ENCODE measurements at places on chromosomes 7 and 10.

- DNase-seq = no peak
These were observed 146.7 kb downstream of the WNT2 start for GRCh38 chr7:117176206-117176605.

DNA sequence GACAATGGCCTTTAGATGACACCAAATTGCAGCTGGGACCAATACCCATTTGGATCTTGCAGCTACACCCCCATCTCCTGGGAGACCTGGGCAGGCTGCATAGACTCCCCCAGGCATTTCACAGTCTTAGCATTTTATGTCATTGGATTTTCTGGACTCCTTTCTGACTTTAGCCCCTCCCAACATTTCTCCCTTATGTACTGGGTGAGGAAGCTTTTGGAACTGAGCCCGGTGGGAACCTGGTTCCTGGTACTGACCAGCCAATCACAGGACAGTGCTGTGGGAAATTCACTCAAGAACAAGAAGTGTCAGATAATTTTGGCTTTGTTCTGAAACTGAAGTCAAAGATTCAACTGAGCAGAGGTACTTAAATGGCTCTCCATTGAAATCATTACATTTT is 177.7 kb downstream of the ACTR3B start:
- DNase-seq = no peak

DNA sequence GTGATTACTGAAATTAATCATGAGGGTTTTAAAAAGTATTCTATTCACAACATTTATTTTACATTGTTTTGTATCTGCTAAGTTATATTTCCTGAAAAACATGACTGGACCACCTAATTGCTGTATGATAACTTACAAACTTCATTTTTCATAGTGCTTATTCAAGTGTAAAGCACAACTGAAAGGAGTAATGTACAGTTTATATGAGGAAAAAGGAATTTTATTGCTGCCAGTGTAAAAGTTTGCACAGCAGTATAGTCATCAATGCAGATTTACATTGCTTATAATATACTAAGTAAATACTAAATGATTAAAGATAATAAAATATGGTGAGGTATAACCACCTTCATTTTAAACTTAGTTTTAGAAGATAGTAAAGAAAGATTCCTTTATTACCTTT is 4.0 kb downstream of the PTEN start:
- no peak for DNase-seq

DNA sequence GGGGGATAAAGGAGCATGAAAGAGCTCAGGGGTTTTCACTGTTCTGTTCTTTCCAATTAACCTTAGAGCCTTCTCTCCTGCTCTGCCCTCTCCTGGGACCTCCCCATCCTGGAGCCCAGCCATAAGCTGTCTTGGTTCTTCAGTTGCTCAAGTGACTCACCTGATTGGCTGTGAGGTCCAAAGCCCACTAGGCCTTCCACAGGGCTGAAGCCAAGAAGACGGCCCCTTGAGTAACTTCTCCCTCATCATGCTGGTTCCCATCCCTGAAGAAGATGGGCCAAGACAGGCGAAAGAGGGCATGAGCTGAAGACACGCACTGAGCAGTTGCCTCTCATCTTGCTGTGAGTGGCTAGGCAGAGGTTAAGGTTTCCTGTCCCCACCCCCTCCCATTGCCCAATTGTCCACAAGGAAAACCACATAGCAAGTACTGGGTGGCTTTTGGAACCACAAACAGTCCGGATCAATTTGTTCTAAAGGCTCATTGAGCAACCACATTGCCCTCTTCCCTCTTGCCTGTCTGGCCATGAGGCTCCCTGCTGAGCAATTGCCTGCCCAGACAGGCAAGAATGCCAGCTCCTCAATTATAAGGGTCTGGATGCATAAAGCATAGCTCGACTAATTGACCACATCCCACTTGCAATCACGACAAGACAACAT is 43.9 kb upstream of the GPAM start:
- DNase-seq = no peak

DNA sequence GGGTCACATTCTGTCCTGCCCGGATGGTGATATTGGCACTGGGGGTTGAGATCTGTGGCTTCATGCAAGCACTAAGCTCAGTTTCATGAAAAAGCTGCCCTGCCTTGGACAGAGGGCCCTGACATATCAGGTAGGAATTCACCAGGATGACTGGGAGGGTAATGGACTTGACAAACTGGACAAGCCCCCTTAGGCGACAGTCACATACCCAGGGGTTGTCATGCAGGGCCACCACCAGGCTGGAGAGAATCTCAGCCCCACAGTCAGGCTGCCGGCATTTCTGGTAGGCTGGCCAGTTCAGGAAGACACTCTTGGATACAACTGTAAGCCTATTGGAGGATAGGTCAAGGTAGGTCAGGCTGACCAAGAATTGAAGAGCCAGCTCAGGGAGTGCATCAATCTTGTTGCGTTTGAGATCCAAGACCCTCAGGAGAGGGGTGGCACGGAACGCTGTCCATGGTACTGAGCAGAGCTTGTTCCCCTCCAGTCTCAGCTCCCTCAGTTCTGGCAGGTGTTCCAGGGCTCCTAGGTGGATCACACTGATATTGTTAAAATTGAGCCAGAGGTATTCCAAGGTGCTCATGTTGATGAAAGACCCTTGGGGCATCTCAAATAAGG is 824 bp downstream of the LRIT2 start:
- no peak for DNase-seq

GRCh38 chr10:27723436-27723835 is 22.2 kb downstream of the MKX start:
- no peak for DNase-seq

- no peak for DNase-seq
These were observed 37.6 kb downstream of the OAT start for GRCh38 chr10:124381011-124381611.

DNA sequence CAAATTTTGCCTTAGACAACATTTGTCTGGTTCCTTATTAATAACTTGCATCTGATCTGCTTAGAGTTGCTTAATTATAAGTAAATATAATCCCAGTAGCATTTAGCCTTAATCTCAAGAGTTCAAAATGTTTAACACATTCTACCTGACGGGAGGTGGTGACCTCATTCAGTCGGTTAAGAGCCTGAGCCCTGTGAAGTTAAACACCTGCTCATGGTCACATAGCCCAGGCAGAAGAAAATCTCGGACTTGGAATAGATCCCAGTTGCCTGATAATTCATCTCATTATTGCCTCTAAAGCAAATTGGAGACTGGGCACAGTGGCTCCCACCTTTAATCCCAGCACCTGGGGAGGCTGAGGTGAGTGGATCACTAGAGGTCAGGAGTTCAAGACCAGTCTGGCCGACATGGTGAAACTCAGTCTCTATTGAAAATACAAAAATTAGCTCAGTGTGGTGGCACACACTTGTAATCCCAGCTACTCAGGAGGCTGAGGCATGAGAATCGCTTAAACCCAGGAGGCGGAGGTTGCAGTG is 18.6 kb upstream of the ASCC1 start:
- DNase-seq = no peak

DNA sequence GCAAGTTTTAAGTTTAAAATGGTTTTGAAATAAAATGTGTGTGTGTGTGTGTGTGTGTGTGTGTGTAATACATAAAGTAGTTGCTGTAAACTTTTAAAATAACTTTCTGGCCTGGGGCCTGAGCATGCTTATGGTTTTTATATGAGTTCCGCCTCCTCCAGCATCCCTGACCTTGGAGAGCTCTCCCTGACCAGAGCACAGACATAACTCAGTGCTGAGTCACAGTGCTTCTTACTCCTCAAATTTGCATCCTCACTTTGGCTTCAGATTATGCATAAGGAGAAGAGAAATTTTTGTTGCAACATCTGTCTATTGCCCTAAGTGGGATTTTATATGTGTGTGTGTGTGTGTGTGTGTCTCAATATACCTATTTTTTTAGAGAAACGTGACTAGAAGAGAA is 200.8 kb downstream of the ELMO1 start:
- DNase-seq = no peak

GRCh38 chr7:8305104-8305503 is 43.1 kb upstream of the ICA1 start:
- no peak for DNase-seq

DNA sequence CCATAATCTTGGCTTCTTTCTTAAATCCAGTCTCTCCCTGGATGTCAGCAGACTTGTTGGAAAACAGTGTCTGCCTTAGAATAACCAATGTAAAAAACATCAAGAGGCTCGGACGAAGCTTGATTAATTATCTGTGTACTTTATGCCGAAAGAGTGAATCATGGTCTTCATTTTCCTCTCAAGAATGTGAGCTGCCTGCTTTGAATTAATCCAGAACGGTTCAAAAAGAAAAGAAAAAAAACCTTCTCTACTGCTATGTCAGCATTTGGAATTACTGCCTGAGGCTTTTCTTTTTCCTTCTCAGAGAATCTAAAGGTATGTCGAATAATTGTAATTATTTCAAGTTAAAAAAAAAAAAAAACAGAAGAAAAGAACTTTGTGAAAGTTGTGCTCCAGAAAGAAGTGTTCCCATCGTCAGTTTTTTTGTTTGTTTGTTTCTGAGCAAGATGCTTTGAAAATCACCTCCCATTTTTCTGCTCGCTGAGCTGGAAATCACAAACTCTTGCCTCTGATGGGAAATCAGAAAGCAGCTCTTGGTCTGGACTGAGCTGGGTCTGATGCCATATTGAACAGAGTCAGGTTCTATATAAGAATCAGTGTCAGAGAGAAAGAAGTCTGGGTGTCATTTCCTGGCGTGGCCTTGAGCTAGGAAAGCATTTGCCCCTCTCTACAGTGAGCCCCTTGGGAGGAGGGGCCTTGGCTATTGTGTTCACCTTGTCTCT is 20.2 kb downstream of the PLPP4 start:
- no peak for DNase-seq

DNA sequence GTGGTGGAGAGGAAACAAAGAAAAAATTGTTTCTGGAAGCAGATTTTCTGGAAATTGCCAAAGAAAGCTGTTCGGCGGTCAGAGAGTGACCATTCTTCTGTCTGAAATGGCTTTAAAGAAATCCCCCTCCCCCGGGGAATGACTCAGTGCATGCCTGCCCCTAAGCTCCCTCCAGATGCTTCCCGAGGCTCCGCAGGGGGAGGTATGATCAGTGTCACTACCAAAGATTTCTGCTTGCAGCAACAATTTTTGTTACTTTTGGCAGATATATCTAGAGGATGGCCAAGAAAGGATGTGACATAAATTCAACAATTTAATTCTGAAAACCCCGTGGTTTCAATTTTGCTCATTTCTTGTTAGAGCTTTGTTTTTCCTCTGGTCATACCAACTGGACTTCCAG is 163.9 kb downstream of the JCAD start:
- DNase-seq = no peak

- no peak for DNase-seq
These were observed 82.2 kb downstream of the CUX1 start for GRCh38 chr7:101899616-101900015.

GRCh38 chr10:28951484-28951883 is 274.2 kb downstream of the BAMBI start:
- DNase-seq = no peak

GRCh38 chr7:153470004-153470671 is 582.1 kb upstream of the DPP6 start:
- DNase-seq = no peak

GRCh38 chr10:58384544-58384998 is 639 bp upstream of the TFAM start:
- peak; percentile 1 for DNase-seq

DNA sequence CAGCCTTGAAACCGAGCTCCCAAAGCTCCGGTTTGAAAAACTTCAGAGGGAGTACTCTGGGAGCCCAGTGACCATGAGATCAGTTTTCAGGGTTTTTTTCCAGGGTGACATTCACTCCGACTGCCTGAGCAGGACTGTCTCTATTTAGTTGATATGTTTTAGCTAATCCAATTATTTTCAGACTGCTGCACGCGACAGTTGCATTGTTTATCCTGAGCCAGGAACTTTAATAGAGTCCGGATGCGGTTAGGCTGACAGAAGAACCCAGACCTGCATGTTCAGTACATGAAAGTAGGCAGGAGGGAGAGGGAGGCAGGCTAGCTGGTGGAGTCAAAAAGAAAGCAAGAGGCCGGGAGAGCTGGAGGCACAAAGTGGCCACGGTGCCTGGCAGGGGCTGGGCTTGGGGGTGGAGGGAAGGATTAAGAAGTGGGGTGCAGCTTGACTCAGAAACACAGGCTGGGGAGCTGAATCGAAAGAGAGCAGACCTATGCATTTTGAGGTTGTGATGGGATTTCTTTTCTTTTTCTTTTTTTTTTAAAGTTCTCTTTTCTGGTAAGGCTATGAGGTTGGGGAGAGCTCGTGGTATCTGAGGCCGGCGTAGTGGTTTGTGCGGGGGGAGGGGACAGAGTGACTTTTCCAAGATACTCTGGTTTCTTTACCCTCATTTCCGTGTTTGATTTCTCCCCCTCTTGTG is 5.7 kb downstream of the GATA3 start:
- no peak for DNase-seq

DNA sequence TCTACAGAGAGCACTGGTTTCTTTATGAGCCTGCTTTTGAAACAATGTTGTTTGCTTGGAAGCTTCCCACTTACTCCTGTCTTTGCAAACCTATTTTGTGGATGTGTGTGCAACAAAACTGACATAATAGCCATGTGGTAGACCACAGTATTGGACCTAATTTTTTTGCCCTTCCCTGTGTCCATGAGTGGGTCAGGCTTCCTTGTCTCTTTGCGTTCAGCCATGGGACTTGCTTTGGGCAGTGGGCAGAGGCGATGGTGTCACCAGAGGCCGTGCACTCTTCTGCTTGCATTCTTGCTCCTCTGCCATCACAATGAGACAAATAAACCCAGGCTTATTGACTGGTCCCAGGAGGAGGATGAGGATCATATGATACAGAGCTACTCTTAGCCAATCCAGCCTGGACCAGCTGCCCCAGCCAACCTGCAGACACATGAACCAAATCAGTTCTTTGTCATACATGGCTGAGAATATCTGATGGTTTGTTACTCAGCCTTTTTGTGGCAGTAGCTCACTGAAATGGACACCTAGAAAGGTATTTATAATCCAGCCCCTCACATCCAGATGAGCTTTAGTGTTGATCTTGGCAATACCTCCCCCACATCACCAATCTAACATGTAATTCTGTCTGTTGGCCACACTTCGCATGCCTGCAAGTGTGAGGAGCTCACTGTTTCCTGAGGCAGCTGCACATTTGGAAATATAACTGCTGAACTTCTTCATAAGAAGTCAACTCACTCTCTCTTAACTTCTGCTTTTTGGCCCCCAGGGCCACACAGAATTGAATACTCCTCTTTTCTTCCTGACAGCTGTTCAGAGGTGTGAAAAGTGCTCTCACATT is 427.8 kb upstream of the ZMIZ1 start:
- no peak for DNase-seq

DNA sequence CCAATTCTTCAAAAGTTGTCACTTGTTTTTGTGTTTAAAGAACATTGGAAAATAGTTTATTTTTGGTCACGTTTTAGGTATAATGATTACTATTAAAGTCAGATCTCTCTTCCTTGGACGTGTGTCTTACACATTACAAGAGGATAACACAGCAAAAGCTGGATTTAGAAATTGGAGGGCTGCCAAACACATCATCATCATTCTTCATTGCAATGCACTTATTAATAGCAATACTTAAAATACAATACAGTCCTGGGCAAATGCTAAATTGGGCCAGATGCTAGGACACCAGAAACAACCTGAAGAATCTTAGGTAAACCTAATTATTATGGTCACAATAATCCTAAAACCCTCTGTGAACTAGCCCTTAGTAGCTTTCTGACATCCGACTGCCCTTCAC is 303.6 kb downstream of the DGKB start:
- no peak for DNase-seq

GRCh38 chr7:780081-780480 is 52.2 kb upstream of the SUN1 start:
- DNase-seq = no peak
